ENCODE measurements at places on chromosomes 11 and 22.

DNA sequence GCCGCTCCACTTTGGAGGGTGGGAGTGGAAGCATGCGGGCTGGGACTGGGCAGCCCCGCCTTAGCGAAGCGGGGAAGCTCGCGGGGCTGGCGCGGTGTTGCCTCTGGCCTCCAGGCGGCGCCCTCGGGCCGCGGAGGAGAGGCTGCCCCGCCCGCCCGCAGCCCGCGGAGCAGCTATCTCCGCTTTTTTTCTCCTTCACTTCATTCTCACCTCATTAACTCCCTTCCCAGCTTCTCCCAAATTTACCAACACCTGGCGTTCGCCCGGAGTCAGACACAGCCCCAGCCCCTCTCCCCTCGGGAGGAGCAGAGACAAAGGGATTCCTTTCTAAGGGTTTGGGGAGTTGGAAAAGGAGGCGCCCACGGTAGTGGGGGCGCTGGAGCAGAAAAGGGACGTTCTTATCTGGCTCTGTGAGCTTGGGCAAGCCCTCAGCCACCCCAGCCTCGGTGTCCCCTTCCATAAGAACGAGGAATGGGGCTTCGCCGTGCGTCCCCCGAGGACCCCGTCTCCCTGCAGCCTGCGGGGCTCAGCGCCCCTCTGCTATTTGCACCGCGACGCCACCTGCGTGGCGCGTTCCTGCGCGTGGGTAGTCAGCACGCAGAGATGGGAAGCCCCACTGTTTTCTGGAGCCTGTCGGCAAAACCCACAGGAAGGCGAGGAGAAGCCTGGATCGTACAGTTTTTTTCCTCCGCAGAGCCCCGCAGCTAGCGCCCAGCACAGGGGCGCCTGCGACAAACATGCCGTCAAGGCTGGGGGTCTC lies 1.5 kb upstream of the WNT11 start:
- DNase-seq, result peak; percentile 47

- DNase-seq, result no peak
Measured at GRCh38 chr11:111440416-111441205, 61.5 kb upstream of the POU2AF1 start.

GRCh38 chr11:81036168-81036870 lies 1595.5 kb upstream of the TENM4 start:
- no peak for DNase-seq

- DNase-seq, result no peak
Measured at GRCh38 chr11:14258221-14258935, 100.6 kb downstream of the RRAS2 start.
